ENCODE measurements at places on chromosomes 13 and 19.

- peak; percentile 94 for DNase-seq
Observed at GRCh38 chr19:10007371-10008183, 2.7 kb downstream of the COL5A3 start.

DNA sequence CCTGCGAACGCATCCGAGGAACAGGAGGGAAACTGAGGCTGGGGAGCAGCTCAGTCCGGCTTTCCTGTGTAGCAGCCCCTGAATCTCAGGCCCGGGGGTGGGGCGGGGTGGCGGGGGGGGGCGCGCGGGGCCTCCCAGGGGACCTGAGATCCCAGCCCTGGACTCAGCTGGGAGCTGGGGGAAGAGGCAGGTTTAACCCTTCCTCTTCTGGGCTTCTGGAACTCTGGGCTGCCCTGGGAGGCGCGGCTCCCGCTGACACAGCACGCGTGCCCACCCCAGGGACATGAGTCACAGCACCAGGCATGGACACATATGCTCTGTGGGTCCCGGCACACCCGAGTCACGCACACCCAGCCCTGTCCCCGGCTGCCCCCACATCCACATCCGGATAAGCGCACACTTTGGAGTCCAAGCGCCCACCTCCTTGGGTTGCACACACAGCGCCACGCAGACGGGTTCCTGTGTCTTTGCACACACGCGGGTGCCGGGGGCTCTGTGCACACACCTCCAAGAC lies 3.5 kb upstream of the CIRBP start:
- peak; percentile 96 for DNase-seq

- no peak for DNase-seq
Observed at GRCh38 chr19:3024870-3025548, 4.1 kb downstream of the TLE2 start.

DNA sequence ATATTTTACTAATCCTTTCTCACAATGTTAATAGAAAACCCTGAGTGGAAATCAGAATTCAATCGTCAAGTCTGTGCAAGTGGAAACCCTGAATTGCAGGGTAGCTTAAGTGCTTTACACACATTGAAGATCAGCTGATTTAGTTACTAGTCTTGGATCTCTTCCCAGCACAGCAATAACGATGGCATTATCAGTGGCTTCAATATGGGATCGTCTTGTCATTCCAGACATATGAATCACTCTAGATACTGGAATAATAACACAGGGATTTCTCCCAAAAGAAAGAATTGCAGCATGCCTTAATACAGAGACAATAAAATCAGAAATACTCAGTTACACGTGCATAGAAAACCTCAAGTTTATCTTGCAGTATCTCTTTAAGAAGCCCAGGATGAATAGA lies 12.6 kb upstream of the METTL21C start:
- peak; percentile 97 for DNase-seq

DNA sequence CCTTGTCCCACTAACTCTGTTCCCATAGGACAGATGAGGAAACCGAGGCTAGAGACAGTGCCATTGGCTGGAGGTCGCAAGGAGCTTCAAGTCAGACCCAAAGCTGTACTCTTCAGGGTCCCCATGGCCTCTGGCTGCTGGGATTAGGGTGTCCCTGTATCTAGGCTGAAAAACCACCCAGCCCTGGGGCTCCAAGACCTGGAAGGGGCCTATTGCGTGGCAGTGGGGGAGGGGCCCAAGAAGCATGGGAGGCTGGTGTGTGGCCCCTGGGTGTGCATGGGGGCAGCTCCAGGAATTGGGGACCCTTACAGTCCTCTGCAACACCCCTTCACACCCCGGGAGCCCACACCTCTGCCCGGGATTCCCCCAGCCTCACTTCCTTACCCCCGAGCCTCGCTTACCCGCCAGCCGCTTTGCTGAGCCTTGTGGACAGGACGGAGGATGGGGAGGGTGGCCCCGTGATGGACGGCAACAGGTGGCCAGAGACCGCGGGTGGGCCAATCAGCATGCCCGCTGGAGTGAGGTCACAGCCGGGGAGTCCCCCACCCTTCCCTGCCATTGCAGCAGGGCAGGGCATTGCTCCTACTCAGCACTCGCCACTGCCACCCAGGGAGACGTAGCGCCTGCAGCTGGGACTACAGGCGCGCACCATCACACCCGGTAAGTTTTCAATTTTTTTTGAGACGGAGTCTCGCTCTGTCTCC lies at the start of gene JSRP1:
Gene JSRP1 (minus strand): TSS at position 436 of the 704 bp plus-strand sequence. CDS start 1,103 bp downstream, outside the sequence.
- no peak for DNase-seq

DNA sequence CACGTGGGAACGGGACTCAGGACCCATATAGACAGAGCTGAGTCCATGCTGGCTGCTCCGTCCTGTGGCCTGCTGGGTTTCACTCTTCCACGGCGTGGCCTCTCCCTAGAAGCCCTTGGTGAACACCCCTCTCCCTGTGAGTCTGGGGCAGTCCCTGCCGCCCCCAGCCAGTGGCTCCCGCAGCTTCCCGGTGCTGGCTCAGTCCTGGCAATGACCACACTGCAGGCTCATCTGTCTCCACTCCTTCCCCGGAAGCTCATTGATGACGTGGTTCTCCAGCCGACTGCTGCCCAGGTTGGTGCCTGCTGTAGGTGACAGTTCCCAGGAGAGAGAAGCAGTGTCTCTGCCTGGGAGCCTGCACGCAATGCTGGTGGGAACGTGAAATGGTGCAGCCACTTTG lies 2.1 kb upstream of the TEX29 start:
- no peak for DNase-seq

- DNase-seq, result no peak
Observed at GRCh38 chr13:87384099-87384498, 287.1 kb upstream of the SLITRK5 start.

- peak; percentile 15 for DNase-seq
Observed at GRCh38 chr13:50788551-50789210, 54.8 kb downstream of the DLEU7 start.

DNA sequence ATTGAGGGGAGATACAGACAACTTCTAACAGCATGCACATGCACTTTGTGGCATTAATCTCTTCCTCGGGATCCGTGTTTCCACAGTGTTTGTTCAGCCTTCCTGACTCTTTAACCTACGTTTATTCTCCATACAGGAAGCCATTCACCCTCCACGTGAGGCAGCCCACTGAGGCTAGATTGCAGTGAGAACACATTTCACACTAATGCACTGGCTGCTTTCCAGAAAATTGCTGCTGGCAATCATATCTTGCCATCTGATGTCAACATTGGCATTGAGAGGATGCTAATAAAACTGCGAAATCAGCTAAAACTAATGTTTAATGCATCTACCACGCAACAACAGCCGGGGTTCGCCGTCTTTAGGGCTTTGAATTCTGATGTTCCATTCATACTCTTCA lies 30.0 kb downstream of the DCLK1 start:
- no peak for DNase-seq

- no peak for DNase-seq
Observed at GRCh38 chr13:50149932-50150331, 134.7 kb downstream of the KCNRG start.

GRCh38 chr13:28753208-28753892 lies 34.6 kb upstream of the SLC46A3 start:
- DNase-seq, result peak; percentile 97

- DNase-seq, result peak; percentile 63
Observed at GRCh38 chr19:49056101-49056901, 1.2 kb downstream of the CGB7 start.

DNA sequence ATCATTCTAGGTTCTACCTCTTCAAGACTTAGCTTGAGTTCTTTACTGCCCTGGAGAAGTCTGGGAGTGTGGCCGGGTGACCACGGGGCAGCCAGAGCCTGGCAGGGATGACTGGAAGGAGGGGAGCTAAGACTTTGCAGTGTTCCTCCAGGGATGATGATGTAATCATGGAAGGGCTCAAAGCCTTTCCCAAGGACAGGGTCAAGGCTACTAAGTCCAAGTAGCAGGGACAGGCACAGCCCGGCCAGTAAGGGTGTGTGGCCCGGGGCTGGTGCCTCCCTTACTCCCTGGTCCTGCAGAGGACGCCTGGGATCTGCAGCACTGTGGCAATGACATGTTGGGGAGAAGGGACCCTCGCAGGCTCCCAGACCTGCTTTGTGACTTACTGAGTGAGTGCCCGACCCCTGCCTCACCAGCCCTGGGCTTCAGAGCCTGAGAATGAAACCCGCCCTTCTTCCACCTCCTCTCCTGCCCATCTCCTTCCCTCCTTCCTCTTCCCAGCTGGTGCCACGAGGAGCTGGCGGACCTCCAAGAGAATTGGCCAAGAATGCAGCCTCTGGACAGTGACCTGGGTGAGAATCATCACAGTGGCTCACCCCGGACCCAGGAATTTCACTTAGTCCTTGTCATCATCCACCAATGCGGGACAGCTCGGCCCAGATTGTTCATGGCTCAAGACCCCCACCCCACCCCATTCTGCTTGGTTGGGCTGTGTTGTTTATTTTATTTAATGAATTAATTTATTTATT lies 15.6 kb upstream of the FBXO17 start:
- peak; percentile 70 for DNase-seq

- peak; percentile 54 for DNase-seq
Observed at GRCh38 chr13:48401480-48401879, 11.4 kb downstream of the LPAR6 start.

DNA sequence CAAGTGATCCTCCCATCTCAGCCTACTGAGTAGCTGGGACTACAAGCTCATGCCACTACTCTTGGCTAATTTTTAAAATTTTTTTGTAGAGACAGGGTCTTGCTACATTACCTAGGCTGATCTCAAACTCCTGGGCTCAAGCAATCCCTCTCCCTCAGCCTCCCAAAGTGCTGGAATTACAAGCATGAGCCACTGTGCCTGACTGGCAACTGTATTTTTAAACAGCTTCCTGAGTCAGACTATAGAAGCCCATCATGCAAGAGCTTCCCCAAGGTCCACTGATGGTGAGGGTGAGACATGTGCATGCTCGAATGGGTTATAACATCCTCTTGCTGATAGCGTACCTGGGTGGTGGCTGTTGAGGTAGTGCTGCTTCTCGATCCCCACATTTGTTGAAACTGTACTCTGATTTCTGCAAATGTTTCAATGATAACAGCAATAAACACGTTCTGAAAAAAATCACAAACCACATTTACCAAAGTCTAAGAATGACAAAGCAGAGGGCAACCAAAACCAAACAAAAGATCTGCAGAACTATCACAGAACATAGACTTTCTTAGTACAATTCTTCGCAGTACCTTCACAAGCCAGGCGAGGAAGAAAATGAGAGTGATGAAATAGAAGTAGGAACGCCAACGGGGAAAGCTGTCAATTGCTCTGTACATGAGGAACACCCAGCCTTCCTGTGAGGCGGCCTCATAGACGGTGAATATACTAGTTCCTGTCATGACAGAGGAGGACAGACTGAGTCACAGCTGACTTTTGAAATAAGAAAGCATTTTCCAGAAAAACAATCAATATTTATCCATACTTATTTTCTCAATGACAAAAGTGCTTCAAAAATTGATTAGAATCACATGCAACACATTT lies 124.4 kb downstream of the NALCN start:
- no peak for DNase-seq

GRCh38 chr13:84445776-84446175 lies 563.5 kb upstream of the SLITRK1 start:
- DNase-seq, result peak; percentile 57

GRCh38 chr19:870963-871401 lies 11.5 kb downstream of the CFD start:
- DNase-seq, result no peak

GRCh38 chr13:48151363-48152161 lies 56.7 kb upstream of the MED4 start:
- no peak for DNase-seq

DNA sequence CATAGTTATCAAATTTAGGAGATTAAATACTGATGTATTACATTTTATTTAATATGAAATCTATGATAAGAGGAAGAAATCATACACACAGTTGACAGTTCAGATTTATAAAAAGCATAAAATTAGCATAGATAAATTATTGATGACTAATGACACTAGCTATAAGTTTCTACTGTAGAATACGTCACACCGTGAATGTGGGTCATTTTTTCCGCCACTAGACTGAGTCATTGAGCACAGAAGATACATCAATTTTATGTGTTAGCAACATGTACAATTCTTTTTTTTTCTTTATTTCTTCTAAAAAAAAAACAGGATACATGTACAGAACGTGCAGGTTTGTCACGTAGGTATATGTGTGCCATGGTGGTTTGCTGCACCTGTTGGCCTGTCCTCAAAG lies 22.2 kb downstream of the AP2S1 start:
- peak; percentile 46 for DNase-seq

- peak; percentile 32 for DNase-seq
Observed at GRCh38 chr19:16541526-16542044, 652 bp downstream of the CHERP start.

- peak; percentile 24 for DNase-seq
Observed at GRCh38 chr19:53906211-53907192, 2.6 kb upstream of the CACNG7 start.

All from EH (cell line).